ENCODE measurements at places on chromosomes 5 and 9. TPM values are rescaled to one million over a fixed set of nuclear protein-coding genes. Genes with fewer than 3 reads are reported as not detected.

The ZFP2 gene
- total RNA-seq = 1.2 TPM

The TOR2A gene
- total RNA-seq = 4.4 TPM

DNA sequence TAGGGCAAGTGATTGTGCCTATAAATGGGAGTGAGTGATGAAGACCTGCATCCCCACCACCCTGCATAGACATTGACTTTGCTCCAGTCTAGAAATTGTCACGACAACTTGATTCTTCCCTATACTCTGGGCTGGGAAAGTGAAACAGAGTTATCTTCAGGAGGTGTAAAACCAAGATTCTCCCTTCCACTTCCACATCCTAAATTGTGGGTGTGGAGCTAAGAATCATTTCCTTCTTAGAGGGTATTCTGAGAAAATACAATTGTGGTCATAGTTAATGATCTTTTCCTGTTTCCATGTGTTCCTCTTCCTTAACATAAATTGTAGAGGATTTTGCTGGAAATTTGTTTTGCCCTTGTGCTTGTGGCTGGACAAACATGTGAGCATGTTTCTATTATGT lies 96.8 kb upstream of the PJA2 start:
- no peak for DNase-seq

- DNase-seq = no peak
Measured at GRCh38 chr9:79774356-79774755, 202.6 kb downstream of the TLE4 start.

DNA sequence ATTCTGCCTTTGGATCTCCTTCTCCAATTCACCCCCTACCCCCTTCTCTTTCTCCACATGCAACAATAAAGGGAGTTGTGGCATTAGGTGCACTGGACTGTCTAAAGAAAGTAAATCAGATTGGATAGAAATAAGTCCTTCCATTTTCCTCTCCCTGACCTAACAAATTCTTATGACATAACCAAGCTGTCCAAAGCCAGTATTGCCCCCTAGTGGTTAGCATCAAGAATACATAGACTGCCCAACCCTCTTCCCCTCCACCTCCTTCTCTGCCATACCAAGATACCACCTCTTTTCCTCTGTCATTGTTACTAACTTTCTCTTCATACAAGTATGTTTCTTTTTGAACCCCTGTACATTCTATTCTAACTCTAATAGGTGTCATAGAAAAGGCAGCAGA lies 45.7 kb downstream of the PPARGC1B start:
- no peak for DNase-seq

DNA sequence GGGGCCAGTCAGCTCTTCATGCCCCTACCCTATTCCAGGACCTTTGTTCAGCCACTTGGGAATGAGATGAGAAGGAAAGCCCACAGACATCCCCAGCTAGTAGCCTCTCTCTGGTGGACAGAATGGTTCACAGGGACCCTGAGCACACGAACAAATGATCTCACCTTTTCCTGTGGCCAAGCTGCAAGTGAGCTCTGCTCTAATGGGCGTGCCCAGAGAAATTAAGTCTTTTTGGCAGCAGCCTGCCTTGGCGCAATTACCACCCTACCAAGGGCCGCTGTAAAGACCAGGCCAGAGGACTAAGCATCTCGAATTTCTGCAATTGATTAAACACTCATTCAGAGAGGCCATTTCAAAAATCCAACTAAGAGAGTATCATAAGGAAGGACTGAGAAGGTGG lies 56.0 kb downstream of the WHRN start:
- no peak for DNase-seq

DNA sequence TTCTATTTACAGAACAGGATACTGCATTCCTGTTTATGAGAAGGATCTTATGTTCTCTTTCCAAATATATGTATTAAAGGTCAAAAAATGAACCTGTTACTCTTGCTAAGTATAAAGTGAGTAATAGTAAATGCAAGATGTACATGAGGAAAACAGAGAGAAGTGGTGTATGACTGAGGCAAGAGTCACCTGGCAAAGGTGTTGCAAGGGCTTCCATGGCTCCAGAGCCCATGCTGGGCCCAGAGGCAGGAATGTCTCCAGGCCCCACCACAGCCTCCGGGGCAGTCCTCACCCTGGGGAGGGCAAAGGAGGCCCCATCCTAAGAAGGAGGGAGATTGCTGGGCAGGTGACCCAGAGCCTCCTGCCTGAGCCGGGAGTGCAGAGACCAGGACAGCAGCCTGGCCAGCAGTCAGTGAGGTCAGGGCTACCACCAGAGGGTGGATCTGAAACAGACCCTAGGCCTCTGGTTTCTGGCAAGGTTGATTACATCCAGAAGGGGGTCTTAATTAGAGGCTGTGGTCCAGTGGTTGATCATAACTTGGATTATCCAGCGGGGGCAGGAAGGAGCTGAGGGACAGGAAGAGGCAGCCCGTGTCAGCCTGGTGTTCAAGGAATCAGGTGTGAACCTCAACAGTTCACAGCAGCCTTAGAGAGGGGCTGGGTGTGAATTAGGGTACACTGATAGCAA lies 57.3 kb upstream of the CPLX2 start:
- no peak for DNase-seq

The FOXD4L6 gene
- total RNA-seq = not detected

DNA sequence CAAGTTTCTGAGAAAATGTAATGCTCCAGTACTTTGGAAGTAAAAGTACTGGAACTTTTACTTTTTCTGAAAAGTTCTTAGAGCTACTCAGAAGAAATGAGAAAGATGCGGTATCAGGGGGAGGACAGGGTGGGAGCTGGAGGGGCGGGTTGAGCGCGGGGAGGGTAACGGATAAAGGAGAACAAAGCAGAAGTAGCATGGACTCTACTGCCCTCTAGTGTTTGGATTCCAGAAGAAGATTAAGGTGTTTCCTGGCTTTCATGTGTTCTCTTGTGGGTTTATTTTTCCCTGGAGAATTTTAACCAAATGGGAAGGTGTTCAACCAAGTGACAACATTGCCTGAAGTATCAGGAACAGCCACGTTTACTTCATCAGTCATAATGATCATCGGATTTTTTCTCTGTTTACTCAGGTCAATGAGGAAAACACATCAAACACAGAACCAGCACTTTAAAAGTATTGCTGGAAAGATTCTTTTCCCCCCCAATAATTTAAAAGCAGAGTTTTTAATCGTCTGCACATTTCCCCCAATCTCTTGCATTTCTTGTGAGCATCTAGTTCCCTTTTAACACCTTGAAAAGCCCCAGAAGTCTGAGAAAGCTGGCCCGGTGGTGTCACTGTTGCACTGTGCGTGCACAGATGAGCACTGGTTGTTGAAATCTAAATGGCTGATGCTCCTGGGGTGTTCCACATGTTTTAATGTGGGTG lies 190.6 kb downstream of the MPDZ start:
- no peak for DNase-seq

DNA sequence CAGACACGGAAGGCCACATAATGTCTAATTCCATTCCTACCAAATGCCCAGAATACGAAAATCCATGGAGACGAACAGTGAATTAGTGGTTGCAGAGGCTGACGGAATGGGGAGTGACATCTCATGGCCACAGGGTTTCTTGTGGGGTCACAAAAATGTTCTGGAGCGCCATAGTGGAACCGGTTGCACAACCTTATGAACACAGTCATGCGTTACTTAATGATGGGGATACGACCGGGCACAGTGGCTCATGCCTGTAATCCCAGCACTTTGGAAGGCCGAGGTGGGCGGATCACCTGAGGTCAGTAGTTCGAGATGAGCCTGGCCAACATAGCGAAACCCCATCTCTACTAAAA lies 26.0 kb upstream of the TTLL11 start:
- no peak for DNase-seq

The FAM78A gene
- total RNA-seq = 27.2 TPM

The IFNA2 gene
- not detected for total RNA-seq

The GZMA gene
- 0.65 TPM for total RNA-seq

- no peak for DNase-seq
Measured at GRCh38 chr9:121721770-121722169, 70.3 kb downstream of the DAB2IP start.

DNA sequence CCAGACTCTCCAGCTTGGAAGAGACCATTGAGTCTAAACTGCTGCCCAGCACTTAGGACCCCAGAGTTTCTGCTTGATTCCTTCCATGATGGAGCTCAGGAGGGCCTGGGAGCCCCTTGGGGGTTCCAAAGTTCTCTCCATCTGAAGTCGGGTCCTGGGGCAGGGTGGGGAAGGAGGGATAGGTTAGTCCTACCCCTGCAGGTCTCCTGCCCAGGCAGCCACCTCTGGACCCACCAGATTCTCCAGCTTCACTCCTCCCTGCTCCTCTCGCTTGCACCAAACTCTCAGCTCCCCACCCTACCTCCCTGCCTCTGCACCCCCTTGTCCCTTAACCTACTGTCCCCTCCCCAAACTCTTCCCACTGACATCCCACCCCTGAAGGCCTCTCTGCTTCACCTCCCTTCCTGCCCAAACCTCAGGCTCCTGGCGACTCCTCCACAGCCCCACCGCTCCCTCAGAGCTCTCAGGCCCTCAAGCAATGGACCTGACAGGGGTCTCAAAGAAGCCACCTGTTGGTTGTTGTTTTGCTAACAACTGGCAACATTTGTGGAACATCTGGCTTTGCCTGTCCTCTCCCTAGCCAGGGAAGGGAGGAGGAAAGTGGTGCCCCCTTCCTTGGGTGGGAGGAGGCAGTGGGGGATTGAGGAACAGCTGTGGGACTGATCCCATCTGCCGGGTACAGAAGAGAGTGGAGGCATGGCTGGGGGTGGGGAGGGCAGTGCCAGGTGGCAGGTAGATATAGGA lies 137.5 kb downstream of the RGS3 start:
- no peak for DNase-seq

- DNase-seq = no peak
Measured at GRCh38 chr5:26763215-26763614, 275.2 kb downstream of the CDH9 start.

- DNase-seq = no peak
Measured at GRCh38 chr5:158390577-158390976, 531.6 kb upstream of the CLINT1 start.

The F2RL2 gene
- total RNA-seq = 3.4 TPM

GRCh38 chr5:169592937-169593650 lies 9.5 kb downstream of the SPDL1 start:
- no peak for DNase-seq

GRCh38 chr5:60223342-60223741 lies 329.8 kb upstream of the PDE4D start:
- DNase-seq = no peak

- DNase-seq = no peak
Measured at GRCh38 chr9:15867988-15868387, 315.1 kb downstream of the CCDC171 start.

DNA sequence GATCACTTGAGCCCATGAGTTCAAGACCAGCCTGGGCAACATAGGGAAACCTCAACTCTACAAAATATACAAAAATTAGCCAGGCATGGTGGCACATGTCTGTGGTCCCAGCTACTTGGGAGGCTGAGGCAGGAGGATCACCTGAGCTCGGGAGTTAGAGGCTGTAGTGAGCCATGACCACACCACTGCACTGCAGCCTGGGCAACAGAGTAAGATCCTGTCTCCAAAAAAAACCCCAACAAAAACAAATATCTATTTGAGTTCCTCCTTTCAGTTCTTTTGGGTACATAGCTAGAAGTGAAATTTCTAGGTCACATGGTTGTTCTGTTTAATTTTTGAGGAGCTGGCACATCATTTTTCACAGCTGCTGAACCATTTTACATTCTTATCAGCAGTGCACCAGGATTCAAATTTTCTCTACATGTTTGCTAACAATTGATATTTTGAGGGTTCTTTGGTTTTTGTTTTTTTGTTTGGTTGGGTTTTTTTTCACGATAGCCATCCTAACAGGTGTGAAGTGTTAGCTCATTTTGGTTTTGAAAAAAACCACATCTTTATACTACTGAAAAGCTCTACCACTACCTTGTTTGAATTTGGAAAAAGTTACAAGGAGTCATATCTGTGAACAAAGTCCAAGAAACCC lies 176.9 kb upstream of the SLC12A2 start:
- no peak for DNase-seq

- DNase-seq = no peak
Measured at GRCh38 chr9:135281151-135281550, 193.7 kb downstream of the OLFM1 start.

Data from cardiac septum (tissue), 1 donor.